Esophagus muscularis mucosa (tissue), 4 donors: ENCODE measurements at places on chromosomes 16 and 17. TPM values are rescaled to one million over a fixed set of nuclear protein-coding genes. Genes with fewer than 3 reads are reported as not detected.

DNA sequence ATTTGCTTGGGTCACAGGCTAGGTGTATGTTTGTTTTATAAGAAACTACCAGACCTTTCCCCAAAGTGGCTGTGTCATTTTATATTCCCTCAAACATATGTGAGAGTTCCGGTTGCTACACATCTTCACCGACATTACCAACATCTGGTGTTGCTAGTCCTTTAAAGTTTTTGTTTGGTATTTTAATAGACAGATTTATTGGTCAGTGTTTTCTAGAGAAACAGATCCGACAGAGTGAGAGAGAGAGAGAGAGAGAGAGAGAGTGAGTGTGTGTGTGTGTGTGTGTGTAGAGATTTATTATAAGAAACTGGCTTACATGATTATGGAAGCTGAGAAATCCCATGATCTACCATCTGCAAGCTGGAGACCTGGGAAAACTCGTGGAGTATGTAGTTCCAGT lies 31.0 kb downstream of the LDHD start:
- no peak for DNase-seq

DNA sequence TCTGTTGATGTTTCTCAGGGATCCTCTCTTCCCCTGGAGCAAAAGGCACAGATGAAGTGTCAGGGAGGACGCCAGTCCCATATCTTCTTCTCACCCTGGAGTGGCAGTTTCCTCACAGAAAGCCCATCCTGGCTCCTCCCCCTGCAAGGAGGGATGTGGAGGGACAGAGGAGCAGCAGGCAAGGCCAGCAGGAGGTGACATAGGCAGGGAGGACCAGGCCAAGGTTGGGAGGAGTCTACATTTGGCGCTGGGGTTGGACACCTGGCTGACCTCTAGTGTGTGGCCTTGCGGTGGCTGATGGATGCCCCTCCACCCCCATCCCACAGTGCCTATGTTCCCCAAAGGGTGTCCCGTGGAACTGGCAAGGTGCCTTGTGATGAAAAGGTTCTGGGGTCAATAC lies 125.4 kb downstream of the SEC14L1 start:
- DNase-seq, result no peak

DNA sequence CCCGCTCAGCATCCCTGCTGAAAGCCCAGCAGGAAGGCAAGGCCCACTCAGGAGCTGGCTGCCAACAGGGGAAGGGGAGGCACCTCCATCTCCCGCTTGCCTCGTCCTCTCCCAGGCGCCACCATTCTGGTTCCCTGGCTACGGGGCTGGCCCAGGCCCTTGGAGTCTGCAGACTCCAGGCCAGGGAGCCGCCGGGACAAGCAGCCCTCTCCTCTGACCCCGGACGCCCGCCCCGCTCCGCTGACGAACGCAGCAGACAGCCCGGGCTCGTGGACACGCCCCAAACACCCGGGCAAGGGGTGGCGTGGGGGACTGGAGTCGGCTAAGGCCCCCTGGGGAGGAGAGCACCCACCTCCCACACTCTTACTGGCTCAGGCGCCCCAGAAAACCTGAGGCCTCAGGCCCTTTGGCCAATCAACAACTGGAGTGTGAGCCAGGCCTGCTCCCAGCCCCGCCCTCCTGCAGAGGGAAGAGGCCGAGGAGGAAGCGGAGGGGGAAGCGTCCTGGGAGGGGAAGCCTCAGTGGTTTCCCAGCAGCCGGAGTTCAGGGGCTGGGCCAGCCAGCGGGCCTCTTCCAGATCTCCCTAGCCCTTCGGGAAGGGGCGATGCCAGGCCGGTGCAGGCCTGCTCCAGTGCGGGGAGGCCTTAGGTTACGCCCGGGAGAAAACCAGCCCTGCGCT lies 4.2 kb downstream of the MNT start:
- peak; percentile 98 for DNase-seq

DNA sequence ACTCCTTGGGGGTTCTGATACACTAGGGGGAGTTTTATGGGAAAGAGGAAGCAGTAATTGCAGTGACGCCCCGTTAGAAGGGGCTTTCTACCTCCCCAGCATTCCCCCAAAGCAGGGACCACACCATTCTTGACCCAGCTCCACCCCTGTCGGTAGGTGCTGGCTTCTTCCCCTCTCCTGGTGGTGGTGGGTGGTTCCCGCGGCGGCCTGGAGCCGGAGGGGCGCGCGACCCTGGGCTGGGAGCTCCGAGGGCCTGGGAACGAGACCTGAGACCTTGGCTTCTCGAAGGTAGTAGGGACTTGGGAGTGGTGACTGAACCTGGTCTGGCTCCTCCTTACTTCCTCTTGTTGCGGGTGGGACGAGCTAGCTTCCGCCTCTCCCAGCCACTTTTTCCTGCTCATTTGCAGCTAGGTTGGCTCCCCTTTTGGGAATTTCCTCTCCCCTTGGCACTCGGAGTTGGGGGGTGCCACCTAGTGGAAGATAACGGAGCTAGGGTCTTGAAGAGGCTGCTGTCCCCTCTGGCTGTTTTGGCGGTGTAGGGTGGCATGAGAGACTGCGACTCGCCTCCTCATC lies 438 bp downstream of the GRN start:
- no peak for DNase-seq

- no peak for DNase-seq
Observed at GRCh38 chr17:70034158-70034557, 40.9 kb upstream of the KCNJ16 start.

DNA sequence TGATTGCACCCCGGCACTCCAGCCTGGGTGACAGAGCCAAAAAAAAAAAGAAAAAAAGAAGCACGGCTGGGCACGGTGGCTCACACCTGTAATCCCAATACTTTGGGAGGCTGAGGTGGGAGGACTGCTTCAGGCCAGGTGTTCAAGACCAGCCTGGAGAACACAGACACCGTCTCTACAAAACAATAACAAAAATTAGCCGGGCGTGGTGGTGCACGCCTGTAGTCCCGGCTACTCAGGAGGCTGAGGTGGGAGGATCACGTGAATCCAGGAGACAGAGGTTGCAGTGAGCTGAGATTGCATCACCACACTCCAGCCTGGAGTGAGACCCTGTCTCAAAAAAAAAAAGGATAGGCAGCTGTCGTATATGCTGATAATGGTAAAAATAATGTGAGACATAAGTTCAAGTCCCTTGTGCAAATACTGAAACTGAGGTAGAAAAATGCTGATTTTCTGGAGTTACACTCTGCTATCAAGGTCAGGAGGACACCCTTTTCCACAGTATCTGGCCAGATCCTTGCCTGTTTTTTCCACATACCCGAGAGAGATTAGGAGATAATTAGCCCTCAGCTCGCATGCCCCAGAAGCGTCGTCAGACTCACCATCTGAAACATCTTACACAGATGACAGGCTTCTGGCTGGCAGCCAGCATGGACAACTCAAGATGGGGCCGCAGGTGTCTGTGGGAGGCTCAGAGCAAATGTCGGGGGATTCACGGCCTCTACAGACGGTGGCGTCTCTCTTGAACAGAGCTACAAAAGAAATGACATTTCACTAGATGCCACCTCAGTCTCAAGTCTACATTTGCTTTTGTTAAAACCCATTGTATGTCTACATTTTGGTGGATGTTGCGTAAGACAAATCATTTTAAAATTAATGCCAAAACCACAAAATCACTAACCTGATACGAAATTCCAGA lies 36.8 kb downstream of the WDR45B start:
- no peak for DNase-seq

DNA sequence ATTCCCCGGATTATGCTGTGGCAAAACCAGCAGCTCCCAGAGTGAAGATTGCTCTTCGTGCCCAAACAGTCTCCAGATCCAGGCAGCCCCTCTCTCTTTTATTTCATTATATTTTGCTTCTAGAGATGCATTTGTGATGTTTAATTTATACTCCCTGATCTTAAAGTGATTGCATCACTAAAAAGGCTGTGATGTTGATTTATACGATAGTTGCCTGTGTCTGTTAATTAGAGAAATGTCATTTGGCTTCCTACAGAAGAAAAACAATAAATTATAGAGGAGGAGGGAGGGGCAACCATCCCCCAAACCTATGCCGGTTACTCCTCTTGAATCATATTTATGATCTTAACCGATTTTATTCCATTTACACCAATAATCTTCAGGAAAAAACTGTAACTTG lies 615.3 kb downstream of the TOX3 start:
- no peak for DNase-seq

DNA sequence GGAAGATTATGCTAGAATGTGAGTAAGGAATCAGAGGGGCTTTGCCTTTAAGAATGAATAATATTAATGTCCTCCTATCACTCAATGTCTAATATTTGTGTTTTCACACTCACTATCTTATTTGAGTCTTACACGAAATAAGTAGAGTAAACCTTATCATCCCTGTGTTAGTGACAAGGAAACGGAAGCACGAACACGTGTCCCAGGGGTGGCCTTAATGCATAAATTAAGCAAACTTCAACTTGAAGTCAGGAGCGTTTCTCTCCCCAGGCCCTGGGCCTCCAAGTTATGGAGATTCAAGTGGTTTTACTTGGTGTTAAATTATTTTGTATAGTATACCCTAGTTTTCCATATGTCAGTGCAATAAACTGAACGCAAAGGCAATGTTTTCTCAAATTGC lies 96.0 kb downstream of the WDR59 start:
- no peak for DNase-seq

DNA sequence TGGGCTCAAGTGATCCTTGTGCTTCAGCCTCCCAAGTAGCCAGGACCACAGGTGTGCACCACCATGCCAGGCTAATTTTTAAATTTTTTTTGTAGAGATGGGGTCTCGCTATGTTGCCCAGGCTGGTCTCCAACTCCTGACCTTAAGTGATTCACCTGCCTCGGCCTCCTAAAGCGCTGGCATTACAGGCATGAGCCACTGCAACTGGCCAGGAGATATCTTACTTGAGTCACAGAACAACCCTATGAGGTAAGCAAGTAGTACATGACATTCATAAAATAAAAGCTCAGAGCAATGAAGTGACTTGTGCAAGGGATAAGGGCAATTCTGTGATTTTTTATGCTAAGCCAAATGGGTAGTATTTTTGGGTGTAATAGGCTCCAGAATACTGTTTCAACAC lies 57.3 kb downstream of the CDC27 start:
- no peak for DNase-seq

DNA sequence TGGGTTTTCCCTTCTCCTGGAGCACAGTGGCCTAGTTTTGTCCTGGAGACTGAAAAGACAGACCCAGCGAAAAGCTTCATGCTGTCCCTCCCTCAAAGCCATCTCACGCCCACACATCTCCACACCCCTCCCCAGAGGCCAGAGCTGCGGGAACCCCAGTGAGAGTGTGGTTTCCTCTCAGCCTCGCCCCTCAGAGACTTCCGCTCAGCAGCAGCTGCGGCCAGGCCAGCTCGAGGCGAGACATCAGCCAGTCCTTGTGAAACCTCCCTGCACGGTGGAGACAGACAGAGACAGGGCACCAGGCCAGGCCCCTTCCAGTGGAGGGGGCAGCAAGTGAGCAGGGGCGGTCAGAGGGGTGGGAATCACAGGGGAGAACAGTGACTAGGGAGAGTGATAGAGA lies 77.0 kb upstream of the TNRC6C start:
- DNase-seq, result peak; percentile 96

GRCh38 chr16:80573700-80574120 lies 32.9 kb downstream of the DYNLRB2 start:
- DNase-seq, result no peak

- DNase-seq, result no peak
Observed at GRCh38 chr16:20734056-20734455, 7.6 kb downstream of the THUMPD1 start.

- no peak for DNase-seq
Observed at GRCh38 chr16:84175350-84176081, 11.3 kb downstream of the TAF1C start.

DNA sequence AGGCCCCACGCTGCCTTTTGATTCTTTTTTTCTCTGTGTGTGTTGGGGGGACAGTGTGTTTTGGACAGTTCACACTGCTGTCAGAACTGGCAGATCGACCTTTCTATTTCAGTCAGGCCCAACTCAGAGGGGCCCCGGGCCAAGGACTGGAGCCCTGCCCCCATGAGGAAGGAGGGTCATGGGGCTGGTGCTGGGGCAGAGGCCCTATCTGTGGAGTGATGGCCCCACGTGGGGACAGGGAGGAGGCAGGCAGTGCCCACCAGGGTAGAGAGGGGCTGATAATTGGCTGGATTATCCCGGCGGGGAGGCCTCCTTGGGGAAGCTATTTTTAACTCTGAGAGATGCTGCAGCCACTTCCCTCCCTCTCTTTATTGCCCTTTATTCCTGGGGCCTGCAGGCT lies 5.7 kb upstream of the KCNJ12 start:
- DNase-seq, result no peak

GRCh38 chr16:785563-786535 lies 2.3 kb downstream of the RPUSD1 start:
- DNase-seq, result no peak

DNA sequence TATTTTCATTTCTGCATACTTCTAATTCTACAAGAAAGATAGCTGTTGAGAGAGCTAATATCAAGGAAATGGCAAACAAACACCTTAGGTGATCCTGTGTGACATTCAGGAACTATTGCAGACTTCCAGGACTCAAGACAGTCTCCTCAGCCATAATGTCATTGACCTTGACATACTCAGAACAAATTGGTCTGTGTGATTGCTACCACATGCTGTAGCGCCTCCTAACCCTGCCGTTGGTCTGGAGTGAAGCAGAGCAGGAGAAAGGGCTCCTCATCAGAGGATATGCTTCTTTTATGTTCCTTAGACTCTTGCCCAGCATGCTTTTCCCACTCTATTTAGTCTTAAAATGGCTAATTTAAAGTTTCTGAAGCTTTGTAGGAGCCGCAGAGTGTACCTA lies 194.2 kb upstream of the TBX2 start:
- DNase-seq, result no peak

- DNase-seq, result no peak
Observed at GRCh38 chr17:12342609-12343435, 322.1 kb downstream of the MAP2K4 start.

- no peak for DNase-seq
Observed at GRCh38 chr17:82145550-82146155, 47.6 kb upstream of the FASN start.

GRCh38 chr17:62823111-62823893 lies 15.2 kb upstream of the MARCHF10 start:
- DNase-seq, result peak; percentile 60

The NPIPA8 gene
- not detected for total RNA-seq

The KIF2B gene
- total RNA-seq, result not detected

The SLC47A2 gene
- not detected for total RNA-seq

The HLF gene
- 171 TPM for total RNA-seq

The APOH gene
- not detected for total RNA-seq

The IL17C gene
- not detected for total RNA-seq

The DHRS7C gene
- not detected for total RNA-seq

The C17orf107 gene
- 1.2 TPM for total RNA-seq

The SPATA22 gene
- total RNA-seq, result not detected

The TEX14 gene
- total RNA-seq, result 0.06 TPM

The RBFOX1 gene
- not detected for total RNA-seq

The ZSCAN10 gene
- total RNA-seq, result not detected
